8988T (cell line): ENCODE measurements at places on chromosomes 7 and 10.

- no peak for DNase-seq
Measured at GRCh38 chr10:117239051-117239450, 1.9 kb upstream of the SLC18A2 start.

DNA sequence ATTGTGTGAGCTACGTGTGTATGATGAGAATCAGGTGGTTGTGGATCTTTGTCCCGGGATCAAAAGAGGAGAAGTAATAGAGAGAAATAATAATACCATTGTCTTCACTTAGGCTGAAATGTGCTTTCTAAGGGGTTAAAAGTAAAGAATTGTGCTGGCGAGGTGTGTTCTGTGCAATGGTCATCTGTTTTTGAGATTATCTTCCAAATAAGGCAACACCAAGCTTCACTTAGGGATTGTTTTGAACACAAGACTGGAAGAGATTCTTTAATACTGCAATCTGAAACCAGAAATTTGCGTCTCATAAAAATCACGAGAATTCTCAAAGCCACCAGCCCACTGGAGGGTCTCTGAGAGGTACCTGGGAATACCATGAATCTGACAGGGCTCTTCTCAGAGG is 84.2 kb downstream of the ARID5B start:
- DNase-seq, result no peak

- DNase-seq, result no peak
Measured at GRCh38 chr7:41107938-41108448, 594.9 kb downstream of the INHBA start.

GRCh38 chr10:114100848-114101741 is 57.4 kb downstream of the ADRB1 start:
- DNase-seq, result no peak

DNA sequence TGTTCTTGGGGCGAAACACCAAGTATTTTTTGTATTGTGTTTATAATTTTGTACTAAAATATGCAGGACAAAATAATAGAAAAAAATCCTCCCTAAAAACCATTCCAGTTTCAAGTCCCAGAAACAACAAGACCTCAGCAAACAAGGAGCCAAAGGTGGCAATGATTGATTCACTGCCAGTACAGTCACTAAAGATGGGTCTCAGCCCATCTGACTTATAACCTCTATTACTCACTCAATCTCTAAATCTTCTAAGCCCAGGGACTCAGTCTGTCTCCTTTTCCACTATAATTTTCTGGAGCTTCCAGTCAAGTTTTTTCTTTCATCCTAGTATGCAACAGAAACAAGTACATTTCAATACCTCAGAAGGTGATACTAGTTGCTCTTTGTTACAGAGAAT is 33.3 kb downstream of the SNX13 start:
- DNase-seq, result no peak

GRCh38 chr10:49080071-49080470 is 35.3 kb downstream of the VSTM4 start:
- DNase-seq, result no peak

DNA sequence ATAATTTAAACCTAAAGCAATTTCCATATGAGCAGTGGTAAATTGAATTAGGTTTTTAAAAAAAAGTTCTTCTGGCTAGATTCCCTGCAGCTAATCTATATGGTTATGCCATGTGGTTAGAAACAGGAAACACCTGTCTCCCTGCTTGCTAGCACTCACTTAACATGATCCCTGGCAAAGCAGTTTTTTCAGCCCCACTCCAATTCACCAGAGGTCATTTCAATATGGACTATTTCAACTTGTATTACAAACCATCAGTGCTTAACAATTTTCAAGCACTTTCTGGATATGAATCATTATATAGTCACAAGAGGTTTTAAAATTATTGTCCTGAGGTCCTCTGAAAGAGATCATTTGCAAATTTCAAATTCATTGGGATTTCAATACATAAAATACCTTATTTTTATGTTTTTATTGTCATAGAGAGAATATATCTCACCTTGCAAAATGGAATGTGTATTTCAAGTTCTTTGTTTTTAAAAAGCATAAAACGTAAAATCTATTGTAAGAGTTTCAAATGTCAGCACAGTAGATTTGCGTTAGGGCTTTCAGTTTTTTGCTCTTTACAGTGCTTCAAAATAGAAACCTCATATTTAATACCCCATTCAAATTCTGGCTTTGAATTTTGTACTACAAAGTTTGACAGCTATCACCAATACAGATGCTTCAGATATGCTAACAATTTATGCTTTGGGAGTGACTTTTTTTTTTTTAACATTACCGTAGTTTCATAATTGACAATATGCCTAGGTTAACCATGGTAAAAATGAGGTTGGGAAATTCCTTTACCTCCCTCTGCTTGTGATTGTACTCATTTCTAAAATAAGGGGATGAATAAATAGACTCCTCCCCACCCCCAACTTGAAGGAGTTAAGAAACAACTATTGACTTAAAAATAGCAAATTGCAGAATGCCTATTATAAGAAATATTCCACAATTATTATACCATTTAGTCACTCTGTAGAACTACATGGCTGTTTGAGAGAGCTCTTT is 117.5 kb upstream of the HGF start:
- DNase-seq, result no peak

- no peak for DNase-seq
Measured at GRCh38 chr7:146262527-146262926, 145.9 kb downstream of the CNTNAP2 start.

- no peak for DNase-seq
Measured at GRCh38 chr7:146067880-146068279, 48.7 kb upstream of the CNTNAP2 start.

DNA sequence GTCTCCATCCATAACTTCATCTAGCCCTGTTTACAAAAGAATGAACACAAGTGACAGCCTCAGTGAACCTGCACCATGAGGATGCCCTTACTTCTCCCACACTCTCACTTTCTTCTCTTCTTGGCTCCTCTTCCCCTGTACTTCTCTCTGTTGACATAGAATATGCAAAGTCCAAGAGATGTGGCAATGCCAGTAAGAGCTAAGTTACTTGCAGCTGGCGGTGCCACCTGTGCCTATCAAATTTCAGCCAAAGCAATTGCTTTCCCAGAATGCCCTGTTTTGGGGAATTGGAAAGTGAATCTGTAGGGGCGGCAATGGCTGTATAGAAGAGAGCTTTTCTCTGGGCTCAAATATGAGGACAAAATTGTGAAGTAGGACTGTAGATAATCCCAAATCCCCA is 557.8 kb downstream of the AUTS2 start:
- DNase-seq, result no peak

DNA sequence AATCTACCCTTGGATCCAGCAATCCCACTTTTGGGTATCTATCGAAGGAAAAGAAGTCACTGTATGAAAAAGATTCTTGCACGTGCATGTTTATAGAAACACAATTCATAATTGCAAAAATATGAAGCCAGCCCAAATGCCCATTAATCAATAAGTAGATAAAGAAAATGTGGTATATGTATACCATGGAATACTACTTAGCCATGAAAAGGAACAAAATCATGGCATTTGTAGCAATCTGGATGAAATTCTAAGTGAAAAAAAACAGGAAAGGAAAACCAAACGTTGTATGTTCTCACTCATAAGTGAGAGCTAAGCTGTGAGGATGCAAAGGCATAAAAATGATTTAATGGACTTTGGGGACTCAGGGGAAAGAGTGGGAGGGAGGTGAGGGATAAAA is 18.2 kb upstream of the CASD1 start:
- DNase-seq, result no peak

- DNase-seq, result no peak
Measured at GRCh38 chr7:22909917-22910316, 87.3 kb upstream of the TOMM7 start.

GRCh38 chr7:12508554-12508953 is 62.0 kb upstream of the SCIN start:
- DNase-seq, result no peak

- DNase-seq, result no peak
Measured at GRCh38 chr7:130695840-130696239, 9.5 kb upstream of the TSGA13 start.

DNA sequence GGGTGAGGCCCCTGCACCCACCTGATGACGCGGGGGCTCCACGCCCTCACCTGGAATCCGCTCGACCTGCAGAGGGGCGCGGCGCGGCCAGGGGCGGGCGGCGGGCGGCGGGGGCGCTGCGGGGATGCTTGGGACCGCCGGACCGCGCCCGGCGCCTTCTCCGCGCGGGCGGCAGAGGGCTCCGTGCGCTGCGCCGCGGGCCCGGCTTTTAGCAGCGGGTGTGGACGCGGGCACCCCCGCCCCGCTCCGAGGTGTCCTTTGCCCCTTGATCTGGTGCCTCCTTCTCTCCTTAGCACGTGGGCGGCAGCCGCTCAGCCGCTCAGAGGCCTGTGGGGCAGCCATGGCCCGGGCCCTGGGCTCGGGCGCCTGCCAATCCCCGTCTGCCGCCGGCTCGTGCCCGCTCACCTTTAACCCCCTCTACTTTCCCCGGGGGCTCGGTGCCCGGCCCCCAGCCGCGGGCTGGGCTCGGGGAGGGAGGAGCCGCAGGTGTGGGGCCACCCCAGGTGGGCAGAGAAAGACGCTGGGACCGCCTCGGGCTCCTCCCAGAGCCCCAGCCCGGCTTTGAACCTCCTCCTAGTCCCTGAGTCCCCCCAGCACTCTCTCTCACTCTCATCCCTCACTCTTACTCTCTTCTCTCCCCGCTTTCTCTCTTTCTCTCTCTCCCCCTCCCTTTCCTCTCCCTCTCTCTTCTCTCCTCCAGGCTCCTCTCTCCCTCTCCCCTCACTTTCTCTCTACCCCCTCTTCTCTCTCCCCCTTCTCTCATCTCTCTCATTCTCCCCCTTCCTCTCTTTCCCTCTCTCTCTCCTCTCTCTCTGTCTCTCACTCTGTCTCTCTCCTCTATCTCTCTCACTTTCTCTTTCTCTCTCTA is 19.7 kb upstream of the VPS37D start:
- DNase-seq, result no peak

DNA sequence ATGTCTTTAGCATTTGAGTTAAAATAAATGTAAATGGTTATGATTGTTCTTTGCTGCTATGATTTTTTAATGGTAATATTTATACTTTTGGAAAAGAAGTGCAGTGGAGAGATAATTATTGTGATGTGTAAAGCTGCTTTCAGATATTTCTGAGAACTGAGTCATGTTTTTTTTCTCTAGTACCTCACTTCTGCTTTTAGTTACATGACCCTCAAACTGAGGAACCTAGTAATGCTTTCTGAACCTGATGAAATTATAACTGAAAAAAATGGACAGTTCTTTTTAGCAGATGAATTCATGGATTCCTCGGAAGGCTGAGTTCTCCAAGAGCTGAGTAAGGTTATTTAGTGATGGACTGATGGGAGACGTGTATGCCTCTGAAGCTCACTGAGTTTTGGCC is 167.8 kb downstream of the CDCA7L start:
- DNase-seq, result no peak

- no peak for DNase-seq
Measured at GRCh38 chr7:7550663-7551062, 15.0 kb upstream of the COL28A1 start.

DNA sequence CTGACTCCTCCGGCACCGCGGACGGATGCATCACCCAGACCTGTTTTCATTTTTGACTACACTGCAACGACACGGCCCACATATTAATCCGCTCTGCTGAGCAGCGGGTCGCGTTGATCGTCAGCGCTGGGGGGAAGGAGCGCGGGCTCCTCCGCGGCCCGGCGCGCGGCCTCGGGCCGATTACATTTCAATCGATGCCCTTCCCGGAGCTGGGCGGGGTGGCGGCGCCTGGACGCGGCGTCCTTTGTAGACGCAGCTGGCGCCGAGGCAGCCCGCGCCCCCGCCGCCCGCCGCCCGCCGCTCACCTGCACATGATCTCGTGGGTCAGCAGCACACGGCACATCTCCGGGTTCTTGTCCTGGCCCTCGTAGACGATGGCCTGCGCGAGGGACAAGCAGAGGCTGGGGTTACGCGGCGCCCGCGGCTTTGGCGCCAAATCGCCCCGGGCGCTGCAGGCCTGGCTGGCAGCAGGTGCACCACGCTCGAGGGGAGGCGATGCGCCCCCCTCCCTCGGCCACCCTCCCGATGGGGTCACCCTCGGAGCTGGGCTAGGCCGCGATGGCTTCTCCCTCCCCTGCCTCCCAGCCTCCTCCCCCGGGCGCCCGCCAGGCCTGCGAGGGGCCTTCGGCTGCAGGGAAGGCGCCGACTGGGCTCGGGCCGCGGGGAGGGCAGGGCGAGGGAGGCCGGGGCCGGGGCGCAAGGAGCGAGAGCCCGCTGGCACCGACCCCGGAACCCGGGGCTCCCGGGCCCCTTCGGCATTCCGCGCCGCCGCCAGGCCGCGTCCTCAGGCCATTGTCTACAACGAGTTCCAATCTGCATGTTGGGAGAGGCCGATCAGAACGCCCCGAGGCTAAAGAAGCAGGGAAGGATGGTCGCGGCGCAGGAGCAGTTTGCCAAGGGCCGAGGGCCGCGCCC is 5.2 kb downstream of the EBF3 start:
- DNase-seq, result no peak

GRCh38 chr7:141312828-141313521 is 238.2 kb upstream of the AGK start:
- DNase-seq, result no peak

DNA sequence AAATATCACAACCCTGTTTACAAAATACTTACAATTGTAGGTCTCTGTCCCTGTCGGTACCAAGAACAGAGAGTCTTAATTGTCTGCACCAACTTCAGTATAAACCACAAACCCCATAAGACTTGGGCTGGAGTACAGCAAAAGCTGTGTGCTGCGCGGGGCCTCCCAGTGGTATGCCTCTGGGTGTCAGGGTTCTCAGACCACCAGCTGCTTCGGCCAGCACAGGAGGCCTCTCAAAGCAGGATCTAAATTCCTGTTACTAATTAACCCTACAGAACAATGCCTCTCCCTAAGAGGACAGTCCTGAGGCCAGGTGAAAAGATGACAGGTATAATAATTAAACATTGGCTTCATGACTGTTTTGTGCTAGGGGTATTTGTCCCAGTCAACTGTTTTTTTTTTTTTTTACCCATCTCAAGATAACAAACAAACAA is 957 bp upstream of the SVIL start:
- no peak for DNase-seq

DNA sequence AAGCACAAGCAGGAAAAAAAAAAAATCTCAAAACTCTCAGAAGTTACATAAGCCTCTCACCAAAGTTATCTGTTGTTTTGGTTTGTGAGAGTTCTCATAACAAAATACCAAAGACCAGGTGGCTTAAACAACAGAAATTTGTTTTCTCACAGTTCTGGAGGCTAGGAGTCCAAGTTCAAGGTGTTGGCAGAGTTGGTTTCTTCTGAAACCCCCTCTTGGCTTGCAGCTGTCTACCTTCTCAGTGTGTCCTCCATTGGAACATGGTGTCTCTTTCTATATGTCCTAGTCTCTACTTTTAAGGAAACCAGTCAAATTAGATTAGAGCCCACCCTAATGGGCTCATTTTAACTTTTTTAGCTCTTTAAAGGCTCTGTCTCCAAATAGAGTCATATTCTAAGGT is 44.9 kb downstream of the TNKS2 start:
- DNase-seq, result no peak

GRCh38 chr7:155701972-155702544 is 57.6 kb downstream of the RBM33 start:
- DNase-seq, result no peak
